ENCODE measurements at places on chromosomes 5 and 9.

DNA sequence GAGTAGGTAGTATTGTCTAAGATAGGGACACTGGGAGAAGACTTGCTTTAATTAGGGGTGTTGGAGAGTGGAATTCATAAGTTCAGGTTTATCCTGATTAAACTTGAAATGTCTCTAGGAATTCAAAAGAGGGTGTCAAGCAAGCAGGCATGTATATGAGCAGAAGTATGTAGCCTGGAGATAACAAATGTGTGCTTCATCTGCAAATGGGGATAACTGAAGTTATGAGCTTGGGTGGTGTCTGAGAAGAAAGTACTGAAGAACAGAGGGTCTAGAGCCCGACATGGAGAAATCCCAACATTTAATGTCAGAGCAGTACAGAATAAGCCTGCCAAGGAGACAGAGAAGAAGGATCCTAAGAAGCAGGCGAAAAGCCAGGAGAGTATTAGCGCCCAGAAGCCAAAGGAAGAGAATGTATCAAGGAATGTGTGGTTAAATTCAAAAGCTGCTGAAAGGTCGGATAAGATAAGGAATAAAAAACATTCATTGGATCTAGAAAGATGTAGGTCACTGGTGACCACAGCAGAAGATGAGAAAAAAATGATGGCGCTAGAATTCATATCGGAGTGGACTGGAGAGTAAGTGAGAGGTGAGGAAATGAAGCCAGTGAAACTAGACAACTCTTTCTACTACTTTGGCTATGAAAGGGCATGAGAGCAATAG is 401.5 kb upstream of the PIK3R1 start:
- no peak for DNase-seq

GRCh38 chr5:55645304-55645703 is 66.8 kb downstream of the SLC38A9 start:
- DNase-seq = no peak

DNA sequence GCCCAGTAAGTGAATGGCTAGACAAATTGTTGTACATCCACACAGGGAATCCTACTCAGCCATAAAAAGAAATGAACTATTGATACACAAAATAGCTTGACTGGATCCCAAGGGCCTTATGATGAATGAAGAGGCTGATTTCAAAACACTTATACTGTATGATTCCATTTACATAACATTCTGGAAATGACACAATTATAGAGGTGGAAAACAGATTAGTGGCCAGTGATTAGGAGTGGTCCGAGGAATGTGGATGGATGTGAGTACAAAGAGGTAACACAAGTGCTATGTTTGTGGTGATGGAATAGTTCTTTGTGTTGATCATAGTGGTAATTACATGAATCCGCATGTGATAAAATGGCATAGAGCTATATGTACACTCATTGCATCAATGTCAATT is 4.7 kb upstream of the UBLCP1 start:
- no peak for DNase-seq

DNA sequence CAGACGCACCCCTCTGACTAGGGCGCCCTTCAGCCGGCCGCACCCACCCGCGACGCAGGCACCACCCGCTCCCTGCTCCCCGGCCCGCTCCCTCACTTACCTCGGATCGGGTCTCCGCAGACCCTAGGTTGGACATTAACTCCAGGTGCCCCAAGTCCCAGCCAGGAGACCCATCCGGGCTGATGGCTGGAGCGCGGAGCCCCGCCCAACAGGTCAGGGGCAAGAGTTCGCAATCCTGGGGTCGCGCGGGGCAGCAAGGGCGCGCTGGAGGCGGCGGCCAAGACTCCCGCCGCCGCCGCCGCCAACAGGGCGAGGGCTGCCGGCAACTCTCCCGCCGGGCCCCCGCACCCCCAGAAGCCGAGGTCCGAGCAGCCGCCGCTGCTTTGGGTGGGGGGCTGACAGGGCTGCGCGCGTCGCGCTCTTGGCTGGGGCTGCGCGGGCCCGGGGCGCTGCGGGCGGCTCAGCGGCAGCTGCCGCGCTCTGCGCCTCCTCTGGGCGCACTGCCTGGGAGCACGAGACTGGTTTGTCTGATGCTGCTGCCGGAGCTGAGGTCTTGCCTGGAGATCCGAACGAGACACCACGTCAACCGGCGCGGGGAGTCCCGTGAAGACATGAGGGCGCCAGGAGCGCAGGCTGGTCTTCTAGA is at the start of gene GDNF:
Gene GDNF, minus strand, starts transcription at position 635 of the 646 bp plus-strand sequence. CDS start 5,245 bp downstream, outside the sequence.
- DNase-seq = no peak

- no peak for DNase-seq
These were observed 23.9 kb downstream of the RORB start for GRCh38 chr9:74521009-74521408.

- DNase-seq = no peak
These were observed 68.3 kb downstream of the KCNIP1 start for GRCh38 chr5:170571875-170572852.

DNA sequence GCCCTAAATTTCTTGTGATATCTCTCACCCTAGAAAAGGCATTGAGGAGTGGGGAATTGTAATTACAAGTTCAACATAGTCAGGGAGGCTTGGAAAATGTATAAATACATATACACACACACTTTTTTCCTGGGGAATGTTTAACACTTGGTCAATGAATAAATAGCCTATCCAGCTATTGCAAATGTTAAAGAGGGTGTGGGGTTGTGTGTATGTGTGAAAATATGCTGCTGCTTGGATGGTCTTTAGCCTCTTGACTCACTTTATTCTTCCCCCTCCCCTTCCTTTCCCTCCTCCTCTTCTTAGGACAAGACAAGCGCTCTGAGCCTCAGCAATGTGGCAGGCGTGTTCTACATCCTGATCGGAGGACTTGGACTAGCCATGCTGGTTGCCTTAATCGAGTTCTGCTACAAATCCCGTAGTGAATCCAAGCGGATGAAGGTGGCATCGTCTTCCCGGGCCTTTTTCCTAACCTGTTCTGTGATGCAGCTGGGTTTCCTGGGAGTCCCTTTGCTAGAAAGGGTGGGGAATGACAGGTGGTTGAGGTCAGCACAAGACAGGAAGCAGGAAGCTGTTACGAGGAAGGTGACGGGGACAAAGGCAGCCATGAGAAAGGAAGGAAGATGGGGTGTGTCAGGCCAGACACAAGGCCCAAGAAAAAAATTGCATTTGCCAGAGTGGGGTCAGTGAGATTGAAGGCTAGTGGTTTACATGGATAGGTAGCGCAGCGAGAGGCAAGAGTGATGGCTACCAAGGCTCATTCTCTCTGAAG is 236.5 kb downstream of the FAM114A2 start:
- DNase-seq = no peak

GRCh38 chr5:76038212-76038611 is 45.0 kb upstream of the SV2C start:
- DNase-seq = no peak

DNA sequence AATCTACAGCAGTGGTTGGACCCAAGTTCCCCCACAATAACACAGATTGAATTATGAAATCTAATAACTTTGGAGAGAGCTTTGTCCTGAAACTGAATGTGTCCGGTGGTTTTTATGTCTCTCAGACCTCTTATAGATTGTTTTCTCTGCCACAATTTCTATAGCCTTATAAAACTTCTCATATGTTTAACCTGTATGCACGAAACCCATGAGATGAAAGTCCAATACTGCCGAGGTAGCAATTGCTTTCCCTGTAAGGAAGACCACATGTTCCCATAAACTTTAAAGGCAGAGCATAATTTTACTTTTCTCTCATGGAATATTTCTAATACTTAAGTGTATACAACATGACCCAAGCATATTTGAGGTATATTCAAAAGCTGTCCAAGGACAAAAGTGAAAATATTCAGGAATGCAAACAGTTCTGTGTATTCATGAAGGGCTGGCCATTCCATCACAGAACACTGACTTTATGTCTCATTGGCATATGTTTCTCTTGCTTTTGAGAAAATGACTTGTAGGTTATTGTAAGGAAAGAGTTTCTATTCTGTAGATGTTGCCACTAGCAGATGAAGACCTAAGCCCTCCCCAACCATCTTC is 94.4 kb upstream of the TLE4 start:
- no peak for DNase-seq

Data from cortex of kidney (tissue), 1 donor.